ENCODE measurements at places on chromosomes 6 and 20. TPM values are rescaled to one million over a fixed set of nuclear protein-coding genes. Genes with fewer than 3 reads are reported as not detected.
A peak's percentile ranks its signal among the peaks of the same experiment; 100 is the strongest.

- H3K36me3 ChIP-seq = no peaks in the 10 kb centered on the region
- no peak overlapping the region for H3K27ac ChIP-seq
- no peaks in the 10 kb centered on the region for H3K4me1 ChIP-seq
- DNase-seq = no peak
These were observed 49.2 kb downstream of the MRAP2 start for GRCh38 chr6:84082689-84083265.

- H3K4me1 ChIP-seq = peaks cover 2% of the 10 kb centered on the region
- H3K27me3 ChIP-seq = no peaks in the 10 kb centered on the region
- no peak for DNase-seq
- H3K36me3 ChIP-seq = no peaks in the 10 kb centered on the region
These were observed 157.9 kb downstream of the INSM1 start for GRCh38 chr20:20525756-20526155.

DNA sequence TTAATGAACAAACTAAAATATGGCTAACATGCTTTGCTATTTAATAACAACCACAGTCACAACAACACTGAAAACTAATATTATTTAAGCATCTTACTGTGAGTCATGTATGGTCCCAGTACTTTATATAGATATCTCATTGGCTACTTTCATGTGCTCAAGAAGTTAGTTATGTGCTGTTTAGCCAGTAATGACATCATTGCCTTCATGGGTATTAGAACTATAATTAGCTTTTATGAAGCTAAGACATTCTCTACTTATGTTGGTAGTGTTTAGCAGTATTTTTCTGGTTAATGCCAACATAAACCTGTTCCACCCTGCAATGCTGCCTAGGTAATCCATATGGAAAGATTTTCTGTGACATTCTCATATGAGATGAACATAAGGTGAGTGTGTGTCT lies 56.1 kb downstream of the ADGRG6 start:
- peaks cover 24% of the 10 kb centered on the region for H3K4me1 ChIP-seq
- H3K27me3 ChIP-seq = no peaks in the 10 kb centered on the region
- peak; percentile 71 for DNase-seq
- H3K36me3 ChIP-seq = no peaks in the 10 kb centered on the region
- no peak overlapping the region for H3K27ac ChIP-seq

- no peaks in the 10 kb centered on the region for H3K27me3 ChIP-seq
- peak; percentile 62 for DNase-seq
- no peaks in the 10 kb centered on the region for H3K4me1 ChIP-seq
- H3K27ac ChIP-seq = peak overlapping the region; percentile 59
- H3K36me3 ChIP-seq = no peaks in the 10 kb centered on the region
These were observed 1.4 kb downstream of the STAU1 start for GRCh38 chr20:49186535-49187329.

- no peak overlapping the region for H3K27ac ChIP-seq
- no peak for DNase-seq
- H3K4me1 ChIP-seq = peaks cover 2% of the 10 kb centered on the region
These were observed 573 bp upstream of the IFNGR1 start for GRCh38 chr6:137219664-137220252.

- no peaks in the 10 kb centered on the region for H3K36me3 ChIP-seq
- H3K4me1 ChIP-seq = peaks cover 4% of the 10 kb centered on the region
- no peak for DNase-seq
- H3K4me3 ChIP-seq = no peak overlapping the region
- H3K27ac ChIP-seq = no peak overlapping the region
These were observed 36.4 kb upstream of the RNF144B start for GRCh38 chr6:18350712-18351111.

GRCh38 chr6:47375426-47375825 lies 65.7 kb upstream of the TNFRSF21 start:
- no peaks in the 10 kb centered on the region for H3K27me3 ChIP-seq
- H3K27ac ChIP-seq = no peak overlapping the region
- DNase-seq = no peak
- H3K36me3 ChIP-seq = no peaks in the 10 kb centered on the region
- no peak overlapping the region for H3K4me3 ChIP-seq

DNA sequence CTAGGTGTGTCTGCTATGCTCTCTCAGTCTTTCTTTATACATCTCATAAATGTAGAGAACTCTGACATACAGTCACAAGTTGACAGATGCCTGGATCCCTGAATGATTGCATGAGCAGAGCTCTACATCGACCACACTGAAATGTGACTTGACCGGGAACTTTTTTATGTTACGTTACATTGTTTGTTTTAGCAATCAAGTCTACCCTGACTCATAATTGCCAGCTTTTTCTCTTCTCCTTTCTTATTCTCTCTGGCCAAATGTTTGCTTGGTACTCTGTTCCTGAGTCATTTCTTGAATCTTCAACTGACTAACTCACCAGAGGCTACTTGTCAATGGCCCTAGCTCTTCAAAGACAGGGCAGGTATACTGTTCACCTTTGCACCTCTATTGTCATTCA lies 213.6 kb upstream of the DTNBP1 start:
- DNase-seq = no peak
- peaks cover 2% of the 10 kb centered on the region for H3K4me1 ChIP-seq
- peaks cover 17% of the 10 kb centered on the region for H3K27me3 ChIP-seq
- no peak overlapping the region for H3K4me3 ChIP-seq
- H3K27ac ChIP-seq = no peak overlapping the region

DNA sequence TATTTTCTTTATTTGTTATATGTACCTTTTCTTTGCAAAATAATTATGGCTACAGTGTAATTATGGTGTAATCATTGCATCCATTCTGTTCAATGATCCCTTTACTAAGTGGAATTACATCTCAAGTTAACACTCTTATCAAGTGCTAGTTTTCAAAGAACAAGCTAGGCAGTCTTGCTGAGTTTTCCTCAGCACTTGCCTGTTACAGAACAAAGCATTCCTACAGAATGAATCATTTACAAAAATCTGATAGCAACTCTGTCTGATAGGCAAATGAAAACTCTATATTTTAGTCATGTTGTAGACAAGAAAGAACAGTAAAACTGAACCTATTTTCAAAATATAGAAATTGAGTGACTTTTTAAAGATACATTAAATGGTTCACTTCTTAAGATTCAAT lies 109.8 kb upstream of the POU3F2 start:
- no peaks in the 10 kb centered on the region for H3K36me3 ChIP-seq
- DNase-seq = no peak
- H3K4me1 ChIP-seq = no peaks in the 10 kb centered on the region
- H3K27me3 ChIP-seq = no peaks in the 10 kb centered on the region
- no peak overlapping the region for H3K4me3 ChIP-seq

GRCh38 chr20:48626226-48626937 lies 201.4 kb downstream of the PREX1 start:
- H3K4me1 ChIP-seq = no peaks in the 10 kb centered on the region
- peak; percentile 44 for DNase-seq
- no peaks in the 10 kb centered on the region for H3K36me3 ChIP-seq
- H3K27ac ChIP-seq = no peak overlapping the region
- H3K27me3 ChIP-seq = no peaks in the 10 kb centered on the region
- no peak overlapping the region for H3K4me3 ChIP-seq

GRCh38 chr6:108685970-108686369 lies 125.3 kb downstream of the FOXO3 start:
- H3K36me3 ChIP-seq = peaks cover 9% of the 10 kb centered on the region
- no peaks in the 10 kb centered on the region for H3K27me3 ChIP-seq
- H3K4me1 ChIP-seq = peaks cover 37% of the 10 kb centered on the region
- no peak overlapping the region for H3K4me3 ChIP-seq
- no peak for DNase-seq

DNA sequence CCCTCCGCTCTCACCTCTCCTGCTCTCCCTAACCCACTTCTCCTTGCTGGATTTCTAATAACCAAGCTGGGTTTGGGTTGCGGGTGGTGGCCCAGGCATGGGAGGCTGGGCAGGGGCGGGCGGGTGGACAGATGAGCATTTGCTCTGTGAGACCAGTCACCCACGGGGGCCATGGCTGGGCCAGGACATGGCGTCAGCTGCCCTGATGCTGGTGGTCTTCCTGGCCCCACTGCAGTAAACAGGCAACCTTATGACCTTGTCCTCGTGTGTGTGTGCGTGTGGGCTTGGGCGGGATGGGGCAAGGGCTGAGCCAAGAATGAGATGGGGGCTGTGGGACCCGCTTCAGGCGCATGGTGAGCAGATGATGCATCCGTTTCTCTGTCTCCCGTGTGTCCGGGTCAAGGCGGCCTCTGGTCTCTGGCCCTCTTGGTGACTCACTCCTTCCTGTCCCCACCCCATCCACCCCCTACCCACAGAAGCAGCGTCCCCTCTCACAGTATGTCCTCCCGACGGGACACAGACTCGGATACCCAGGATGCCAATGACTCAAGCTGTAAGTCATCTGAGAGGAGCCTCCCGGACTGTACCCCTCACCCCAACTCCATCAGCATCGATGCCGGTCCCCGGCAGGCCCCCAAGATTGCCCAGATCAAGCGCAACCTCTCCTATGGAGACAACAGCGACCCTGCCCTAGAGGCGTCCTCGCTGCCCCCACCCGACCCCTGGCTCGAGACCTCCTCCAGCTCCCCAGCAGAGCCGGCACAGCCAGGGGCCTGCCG lies 41.4 kb upstream of the MYL9 start:
- H3K27ac ChIP-seq = no peak overlapping the region
- H3K4me3 ChIP-seq = no peak overlapping the region
- H3K36me3 ChIP-seq = peaks cover 68% of the 10 kb centered on the region

GRCh38 chr20:10647471-10647870 lies 26.3 kb downstream of the JAG1 start:
- H3K4me1 ChIP-seq = peaks cover 27% of the 10 kb centered on the region
- H3K27ac ChIP-seq = no peak overlapping the region
- DNase-seq = no peak

DNA sequence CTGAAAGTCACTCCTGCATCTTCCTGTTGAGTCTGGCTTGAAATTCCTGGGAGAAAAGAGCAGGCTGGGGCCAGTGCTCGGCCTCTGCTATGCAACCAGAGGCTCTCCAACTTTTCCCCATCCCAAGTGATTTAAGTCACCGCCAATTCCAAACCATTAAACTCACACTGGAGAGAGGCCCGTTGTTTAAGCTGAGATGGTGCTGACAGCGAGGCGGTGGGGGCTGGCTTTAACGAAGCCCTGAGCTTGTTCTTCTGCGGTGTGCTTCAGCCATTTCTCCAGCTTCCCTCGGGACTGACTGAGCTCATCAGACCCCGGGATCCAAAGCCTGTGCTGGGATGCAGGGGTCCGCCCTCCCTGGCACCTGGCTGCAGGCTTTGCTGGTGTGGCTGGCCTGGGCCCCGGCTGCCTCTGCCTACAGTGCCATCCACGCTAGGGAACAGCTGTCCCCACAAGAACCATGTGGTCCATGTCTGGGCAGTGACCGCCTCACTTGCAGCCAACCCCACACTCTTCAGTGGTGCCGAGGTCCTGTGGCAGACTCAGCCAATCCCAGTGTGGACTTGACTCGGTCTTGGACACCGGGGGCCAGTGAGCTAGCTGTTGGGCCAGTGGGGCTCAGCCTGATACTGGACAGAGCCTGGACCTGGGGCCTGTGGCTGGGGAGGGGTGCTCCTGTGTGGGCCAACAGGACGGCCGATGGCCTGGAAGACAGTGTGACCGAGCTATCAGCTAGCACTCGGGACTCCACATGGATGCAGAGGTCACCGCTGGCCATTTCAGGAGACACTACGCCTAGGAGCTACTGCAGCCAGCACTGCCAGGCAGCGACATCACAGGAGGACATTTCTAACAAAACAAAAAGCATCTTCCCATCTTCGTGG lies 21.2 kb downstream of the RAMACL start:
- peaks cover 23% of the 10 kb centered on the region for H3K36me3 ChIP-seq
- DNase-seq = no peak

DNA sequence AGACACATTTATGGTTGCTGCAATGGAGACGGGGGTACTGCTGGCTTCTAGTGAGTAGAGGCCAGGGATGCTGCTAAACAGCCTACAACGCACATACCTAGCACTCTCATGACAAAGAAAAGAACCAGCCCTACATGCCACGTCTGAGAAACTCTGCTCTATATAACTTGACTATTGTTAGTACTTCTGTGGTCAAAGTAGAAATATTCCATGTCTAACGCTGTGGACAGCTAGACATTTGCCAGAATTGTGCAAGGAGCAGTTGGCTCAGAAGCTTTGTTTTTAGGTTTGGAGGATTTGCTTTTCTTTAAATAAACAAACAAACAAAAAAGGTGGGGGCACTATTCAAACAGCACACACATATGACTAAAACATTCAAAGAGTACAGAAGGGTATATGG lies 20.5 kb downstream of the UBE2V1 start:
- no peak for DNase-seq
- H3K27ac ChIP-seq = no peak overlapping the region
- H3K36me3 ChIP-seq = peaks cover 32% of the 10 kb centered on the region

DNA sequence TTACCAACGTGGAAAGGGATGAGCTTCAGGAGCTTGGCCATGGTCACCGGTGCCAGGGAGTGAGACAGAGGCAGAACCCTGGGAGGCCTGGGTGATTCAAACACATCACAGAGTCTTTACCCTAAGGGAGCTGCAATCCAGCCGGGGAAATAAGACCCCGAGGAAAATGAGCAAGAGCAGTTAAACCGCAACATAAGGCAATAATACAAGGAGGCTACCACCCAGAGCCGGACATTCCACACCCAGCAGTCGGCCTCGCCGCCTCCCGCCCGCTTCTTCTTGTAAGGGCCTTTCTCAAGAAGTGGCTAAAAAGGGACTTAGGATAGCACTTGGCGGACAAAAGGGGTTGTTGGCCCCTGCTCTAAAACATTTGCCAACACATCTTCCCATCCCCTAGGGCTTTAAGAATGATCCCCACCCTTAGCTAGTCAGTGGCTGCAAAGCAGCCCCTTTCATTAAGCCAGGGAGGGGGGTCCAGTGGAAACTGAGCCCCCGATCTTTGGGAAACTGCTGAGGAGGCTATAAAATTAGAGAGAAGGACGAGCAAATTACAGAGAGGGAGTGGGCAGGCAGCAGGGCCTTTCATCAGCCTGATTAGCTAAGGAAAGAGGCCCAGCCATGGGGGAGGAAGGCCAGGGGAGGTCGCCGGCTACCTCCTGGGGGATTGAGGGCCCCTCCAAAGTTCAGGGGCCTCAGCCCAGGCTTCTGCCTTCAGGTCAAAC lies 34.3 kb downstream of the SNX5 start:
- no peak for DNase-seq
- H3K4me1 ChIP-seq = peaks cover 23% of the 10 kb centered on the region
- no peaks in the 10 kb centered on the region for H3K36me3 ChIP-seq
- H3K27me3 ChIP-seq = no peaks in the 10 kb centered on the region
- H3K27ac ChIP-seq = no peak overlapping the region

DNA sequence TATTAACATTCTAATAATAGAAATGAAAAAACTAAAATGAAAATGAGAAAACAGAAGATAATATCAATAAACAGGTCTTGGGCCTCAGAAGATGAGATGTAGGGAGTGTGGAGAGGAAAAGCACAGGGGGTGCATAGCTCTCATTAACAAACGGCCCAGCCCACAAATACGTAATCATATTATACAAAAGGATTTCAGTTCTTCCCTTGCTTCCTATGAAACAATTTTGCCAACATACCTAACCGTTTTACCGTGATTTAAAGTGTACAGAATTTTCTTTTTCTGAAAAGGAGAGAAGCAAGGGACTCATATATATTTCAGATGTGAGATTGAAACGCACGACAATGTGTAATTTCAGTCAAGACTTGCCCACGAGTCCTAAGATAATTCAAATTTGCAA lies 136.0 kb downstream of the HFE start:
- peak overlapping the region; percentile 71 for H3K4me3 ChIP-seq
- no peaks in the 10 kb centered on the region for H3K27me3 ChIP-seq
- H3K27ac ChIP-seq = peak overlapping the region; percentile 69
- DNase-seq = peak; percentile 33
- H3K4me1 ChIP-seq = peaks cover 8% of the 10 kb centered on the region
- H3K36me3 ChIP-seq = no peaks in the 10 kb centered on the region

GRCh38 chr6:6377621-6378020 lies 57.2 kb upstream of the F13A1 start:
- DNase-seq = no peak
- no peaks in the 10 kb centered on the region for H3K4me1 ChIP-seq
- H3K4me3 ChIP-seq = no peak overlapping the region

The BCAS1 gene
- under 0.01 TPM for total RNA-seq

The REV3L gene
- total RNA-seq = 15.4 TPM

The LTA gene
- not detected for total RNA-seq

The MMS22L gene
- total RNA-seq = 30.6 TPM

The MCUR1 gene
- 5.6 TPM for total RNA-seq
